ENCODE measurements at places on chromosomes 3 and 15.

- peak; percentile 64 for DNase-seq
These were observed 621.7 kb upstream of the AGTR1 start for GRCh38 chr3:148075771-148076716.

GRCh38 chr15:46855388-46855787, 861.9 kb upstream of the SEMA6D start:
- no peak for DNase-seq

GRCh38 chr3:50574444-50574831, 5.1 kb downstream of the HEMK1 start:
- no peak for DNase-seq

GRCh38 chr3:9945358-9945757, 6.8 kb downstream of the PRRT3 start:
- DNase-seq: no peak

DNA sequence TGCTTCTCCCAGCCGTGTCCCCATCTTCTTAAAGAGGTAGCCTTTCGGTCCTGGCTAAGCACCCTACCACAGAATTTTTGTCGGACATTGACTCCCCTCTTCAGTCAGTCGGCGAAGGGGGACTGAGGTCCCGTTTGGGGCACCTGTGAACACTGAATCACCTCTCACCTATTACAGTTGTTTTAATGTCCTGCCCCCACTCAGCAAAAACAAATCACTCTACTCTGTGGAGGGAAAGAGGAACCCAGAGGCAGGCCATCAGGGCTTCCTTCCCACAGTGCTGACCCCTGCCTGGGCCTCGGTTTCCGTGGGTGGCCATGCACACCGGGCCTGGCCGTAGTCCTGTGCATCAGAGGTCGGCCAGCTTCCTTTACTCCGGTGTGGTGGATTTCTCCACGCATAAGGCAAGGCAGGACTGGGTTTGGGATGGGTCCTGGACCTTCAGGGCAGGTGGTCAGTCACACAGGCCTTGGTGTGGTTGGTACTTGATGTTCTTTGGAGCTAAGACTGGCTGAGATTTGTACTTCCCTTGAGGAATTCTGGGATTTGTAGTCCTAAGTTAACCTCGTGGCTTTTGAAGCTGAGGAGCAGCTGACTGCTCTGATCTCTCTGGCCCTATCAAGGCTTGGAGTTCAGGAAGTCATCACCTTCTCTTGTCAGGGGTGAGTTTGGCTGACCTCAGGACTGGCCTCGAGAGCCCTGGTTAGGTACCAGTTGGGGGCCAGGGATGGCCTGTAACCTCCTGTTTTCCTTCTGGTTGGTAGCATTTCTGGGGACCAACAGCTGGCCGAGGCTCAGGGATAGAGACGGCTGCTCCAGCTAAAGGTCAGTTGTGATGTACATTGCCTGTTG, 627 bp upstream of the FAM131A start:
- DNase-seq: peak; percentile 67

- no peak for DNase-seq
These were observed 417.0 kb upstream of the CNTN6 start for GRCh38 chr3:675846-676245.

DNA sequence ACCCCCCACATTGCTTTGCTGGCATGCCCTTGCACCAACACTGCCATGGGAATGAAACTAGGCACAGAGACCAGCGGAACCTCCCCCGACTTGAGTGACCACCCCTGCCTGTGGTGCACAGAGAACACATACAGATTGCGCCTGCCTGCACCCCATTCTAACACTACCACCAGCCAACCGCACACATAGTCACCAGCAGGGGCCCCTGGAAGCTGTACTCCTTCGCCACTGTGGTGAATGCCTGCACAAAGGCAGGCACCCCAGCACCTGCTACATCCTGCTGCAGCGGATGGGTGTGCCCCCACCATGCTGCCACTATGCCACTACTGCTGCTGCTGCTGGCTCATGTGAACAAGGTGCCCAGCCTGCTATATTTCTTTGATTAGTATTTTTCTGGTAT, 27.4 kb upstream of the DNAAF4 start:
- DNase-seq: no peak

DNA sequence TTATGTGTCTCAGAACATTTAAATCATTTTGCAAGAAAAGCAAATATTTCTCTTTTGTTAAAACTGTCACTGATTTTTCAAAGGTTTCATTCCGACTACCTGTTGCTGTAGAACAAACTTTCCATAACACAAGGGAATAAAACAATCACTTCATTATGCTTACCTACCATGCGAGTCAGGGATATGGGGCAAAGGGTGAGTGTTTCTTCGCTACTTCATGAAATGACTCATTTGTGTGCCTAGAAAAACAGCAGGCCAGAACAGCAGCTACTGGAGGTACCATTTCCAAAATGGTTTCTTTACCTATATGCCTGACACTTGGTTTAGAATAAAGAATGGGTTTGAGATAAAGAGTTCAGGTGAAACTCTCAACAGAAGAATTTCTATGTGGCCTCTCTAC, 712.5 kb downstream of the PLOD2 start:
- no peak for DNase-seq

DNA sequence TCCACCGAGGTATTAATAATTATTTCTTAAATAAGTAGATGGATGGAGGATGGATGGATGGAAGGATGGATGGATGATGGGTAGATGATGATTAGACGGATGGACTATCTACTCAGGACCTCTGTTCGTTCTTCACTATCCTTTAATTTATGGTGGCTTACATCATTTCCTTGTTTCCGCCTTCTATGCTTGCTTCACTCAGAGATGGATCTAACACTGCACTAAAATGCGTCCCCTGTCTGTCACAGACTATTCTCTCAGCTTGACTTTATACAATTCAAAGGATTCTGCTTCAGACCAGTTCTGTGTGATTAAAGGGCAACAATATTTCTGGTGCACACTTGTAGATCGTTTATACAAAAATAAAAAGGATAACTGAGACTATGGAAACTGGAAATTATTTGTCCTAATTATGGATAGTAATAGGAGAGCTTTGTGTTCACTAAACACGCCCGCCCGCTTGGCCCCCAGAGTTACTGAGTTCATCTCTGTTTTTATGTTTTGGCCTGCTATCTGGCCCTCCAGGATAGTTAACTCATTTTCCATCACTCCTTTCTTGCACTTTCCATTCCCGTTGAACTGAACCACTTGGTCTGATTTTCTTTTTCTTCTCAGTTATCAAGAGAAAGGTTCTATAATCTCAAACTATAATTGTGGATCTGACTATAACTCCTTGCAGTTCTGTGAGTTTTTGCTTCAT, 41.4 kb upstream of the CA12 start:
- no peak for DNase-seq

DNA sequence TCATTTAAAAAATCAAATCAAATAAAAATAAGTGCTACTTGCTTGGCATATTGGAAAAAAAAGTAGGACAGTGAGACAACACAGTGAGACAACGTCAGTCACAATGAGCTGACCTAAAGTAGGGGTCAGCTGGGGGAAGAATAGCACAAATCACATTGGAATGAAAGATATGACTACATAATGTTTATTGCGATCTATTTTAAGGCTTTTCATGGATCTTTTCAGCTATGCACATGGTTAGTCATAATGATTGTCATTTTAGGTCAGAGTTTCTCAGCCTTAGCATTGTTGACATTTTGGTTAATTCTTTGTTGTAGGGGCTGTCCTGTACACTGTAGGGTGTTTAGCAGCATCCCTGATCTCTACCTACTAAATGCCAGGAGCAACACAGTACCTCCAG, 44.5 kb downstream of the CMSS1 start:
- DNase-seq: peak; percentile 65

DNA sequence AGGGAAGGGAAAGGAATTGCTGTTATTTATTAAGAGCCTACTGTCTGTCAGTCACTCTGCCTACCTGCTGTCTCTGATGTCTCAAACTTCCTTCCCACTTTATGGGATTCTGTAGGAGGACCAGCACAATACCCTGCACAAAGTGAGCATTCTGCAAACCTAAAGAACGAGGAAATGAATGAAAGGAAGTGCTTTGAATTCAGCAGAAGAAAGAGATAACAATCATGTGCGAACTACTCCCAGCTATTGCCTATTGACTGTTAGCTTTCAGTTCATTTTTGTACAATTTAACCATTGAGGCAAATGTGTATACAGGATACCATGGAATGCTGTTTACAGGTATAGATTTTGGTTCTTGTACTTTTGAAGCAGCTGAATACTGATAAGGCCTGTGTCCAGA, 66.8 kb downstream of the CMSS1 start:
- no peak for DNase-seq
